ENCODE measurements at places on chromosomes 5 and 9. TPM values are rescaled to one million over a fixed set of nuclear protein-coding genes. Genes with fewer than 3 reads are reported as not detected.

PCDHGB5 gene
- 1.1 TPM for polyA plus RNA-seq

DIPK1B gene
- polyA plus RNA-seq: 32.3 TPM

PCDHB13 gene
- 1.9 TPM for polyA plus RNA-seq

QRFP gene
- not detected for polyA plus RNA-seq

ABITRAM gene
- 8.1 TPM for polyA plus RNA-seq

SPINK4 gene
- polyA plus RNA-seq: 1.5 TPM

MARCHF11 gene
- 0.68 TPM for polyA plus RNA-seq
